WERI-Rb-1 (cell line): ENCODE measurements at places on chromosomes 16 and 17.

GRCh38 chr17:55038291-55038690 lies 69.7 kb downstream of the STXBP4 start:
- no peak for DNase-seq

GRCh38 chr16:8958344-8959167 lies 5.2 kb downstream of the USP7 start:
- DNase-seq = no peak

GRCh38 chr16:56886826-56887225 lies 21.8 kb downstream of the SLC12A3 start:
- no peak for DNase-seq

- DNase-seq = no peak
Measured at GRCh38 chr16:81432937-81433557, 11.6 kb upstream of the CMIP start.

DNA sequence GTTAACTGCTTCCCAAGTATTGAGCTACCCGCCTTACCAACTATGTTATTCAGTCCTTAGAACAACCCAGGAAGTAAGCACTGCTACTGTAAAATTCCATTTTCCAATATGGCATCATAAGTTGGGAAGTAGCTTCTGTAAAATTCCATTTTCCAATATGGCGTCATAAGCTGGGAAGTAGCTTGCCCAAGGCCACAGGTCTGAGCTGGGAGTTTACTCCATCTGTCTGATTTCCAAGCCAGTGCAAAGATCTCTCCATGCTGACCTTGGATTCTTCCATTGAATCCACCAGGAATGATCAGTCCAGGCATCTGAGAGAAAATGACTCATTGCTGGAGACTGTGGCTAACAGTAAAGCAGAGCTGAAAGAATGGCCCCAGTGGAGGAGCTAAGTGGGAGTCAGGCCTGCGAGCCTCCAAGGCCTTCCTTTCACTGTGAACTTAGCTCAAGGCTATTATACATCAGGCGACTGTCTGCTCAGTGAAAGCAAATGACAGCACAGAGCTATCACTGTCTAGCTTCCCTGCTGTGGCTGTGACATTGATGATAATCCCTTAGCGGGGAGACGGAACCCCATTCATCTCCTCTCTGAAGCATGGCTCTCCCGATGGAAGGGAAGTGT lies 430.4 kb downstream of the HAPSTR1 start:
- peak; percentile 33 for DNase-seq

GRCh38 chr16:74771656-74772315 lies 2.8 kb downstream of the FA2H start:
- no peak for DNase-seq

GRCh38 chr17:7431231-7431630 lies 2.6 kb downstream of the SPEM3 start:
- DNase-seq = no peak

DNA sequence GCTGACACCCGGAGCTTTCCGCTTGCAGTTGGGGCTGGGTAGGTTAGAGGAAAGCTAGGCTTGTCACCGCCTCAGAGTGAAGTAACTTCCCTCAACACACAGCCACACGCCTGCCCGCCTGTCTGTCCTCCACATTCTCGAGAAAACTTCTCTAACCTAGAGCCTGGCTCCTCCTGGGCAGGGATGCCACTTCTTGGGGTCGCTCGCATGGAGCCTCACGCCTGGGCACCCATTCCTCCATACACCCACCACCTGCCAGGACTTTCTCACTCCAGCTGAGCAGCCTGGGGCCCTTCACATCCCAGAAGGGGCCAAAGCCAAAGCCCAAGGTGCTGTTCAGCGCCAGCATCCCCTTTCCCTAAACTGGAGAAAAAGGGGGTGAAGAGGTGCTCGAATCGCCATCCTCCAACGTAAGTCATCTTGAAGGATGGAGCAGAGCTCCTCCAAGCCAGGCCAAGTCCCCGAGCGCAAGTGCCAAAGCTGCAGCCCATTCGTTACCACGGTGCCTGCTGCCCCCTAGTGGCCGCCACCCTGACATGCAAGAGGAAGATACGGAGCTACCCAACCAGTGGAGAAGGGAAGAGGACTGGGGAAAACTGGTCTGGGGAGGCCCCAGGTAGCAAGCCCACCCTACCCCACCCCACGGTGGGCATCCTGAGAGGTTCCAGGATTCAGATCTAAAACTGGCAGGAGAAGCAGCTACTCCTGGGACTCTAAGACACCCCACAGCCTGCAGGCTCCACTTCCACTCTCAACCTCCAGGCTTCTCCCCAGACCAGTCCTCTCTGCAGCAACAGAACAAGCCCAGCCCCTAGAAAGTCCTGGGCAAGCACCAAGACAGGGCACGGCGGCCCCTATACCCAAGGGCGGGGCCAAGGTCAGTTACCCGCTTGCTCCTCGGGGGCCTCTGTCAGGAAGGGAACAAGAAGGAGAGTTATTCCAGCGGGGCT lies 63.1 kb downstream of the MYO18A start:
- peak; percentile 85 for DNase-seq

DNA sequence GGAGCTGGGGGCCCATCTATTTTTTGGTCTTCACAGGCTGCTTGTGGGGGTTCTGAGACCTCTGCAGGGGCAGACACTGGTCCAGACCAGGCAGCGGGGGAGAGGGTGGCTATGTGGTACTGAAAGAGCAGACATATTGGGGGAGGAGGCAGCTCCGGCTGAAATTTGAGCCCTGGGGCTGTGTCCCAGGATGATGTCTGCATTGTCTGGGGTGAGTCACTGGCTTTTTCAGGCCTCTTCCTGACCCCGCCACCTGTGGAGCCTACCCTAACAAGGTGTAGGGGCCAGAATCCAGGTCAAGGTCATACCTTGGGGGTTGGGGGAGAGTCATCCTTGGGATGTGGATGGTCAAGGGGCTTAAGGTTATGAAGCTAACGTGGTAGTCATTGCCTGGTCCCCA lies 2.4 kb downstream of the CORO6 start:
- no peak for DNase-seq

DNA sequence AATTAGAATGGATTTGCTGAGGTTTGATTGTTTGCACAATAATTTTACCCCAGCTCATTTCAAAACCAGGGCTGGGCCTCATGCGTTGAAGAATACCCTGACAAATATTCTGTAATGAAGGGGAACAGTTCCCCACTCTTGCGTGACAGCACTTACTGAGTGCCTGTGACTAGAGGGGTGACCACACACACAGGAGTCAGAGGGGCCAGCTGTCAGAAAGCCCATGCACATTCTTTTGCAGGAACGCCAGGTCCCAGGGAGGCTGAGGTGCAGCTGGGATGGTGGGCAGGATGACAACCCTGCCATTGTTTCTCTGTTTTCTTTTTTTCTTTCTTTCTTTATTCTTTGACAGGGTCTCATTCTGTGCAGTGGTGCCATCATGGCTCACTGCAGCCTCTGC lies 44.6 kb downstream of the SMPD3 start:
- no peak for DNase-seq

DNA sequence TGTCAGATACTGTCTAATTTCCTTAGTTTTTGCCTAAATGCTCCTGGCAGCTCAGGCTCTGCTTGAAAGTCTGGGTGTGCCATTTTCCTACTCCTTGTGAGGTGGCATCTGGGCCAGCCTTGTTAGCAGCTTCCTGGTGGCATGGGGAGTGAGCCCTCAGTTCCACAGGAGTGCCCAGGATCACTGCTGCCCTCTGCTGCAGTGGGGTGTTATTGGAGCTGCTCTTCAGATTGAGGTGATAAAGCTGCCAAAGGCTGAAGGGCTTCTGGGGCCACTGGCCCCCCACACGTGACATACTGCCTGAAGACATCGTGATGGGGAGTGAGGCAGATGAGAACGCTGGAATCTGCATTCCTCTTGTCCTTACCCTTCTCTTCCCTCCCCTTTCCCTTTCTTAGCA lies 27.4 kb downstream of the CEP95 start:
- DNase-seq = peak; percentile 23

- DNase-seq = no peak
Measured at GRCh38 chr16:1309888-1310831, 724 bp downstream of the UBE2I start.

GRCh38 chr17:42518755-42519545 lies 17.1 kb upstream of the NAGLU start:
- peak; percentile 83 for DNase-seq

DNA sequence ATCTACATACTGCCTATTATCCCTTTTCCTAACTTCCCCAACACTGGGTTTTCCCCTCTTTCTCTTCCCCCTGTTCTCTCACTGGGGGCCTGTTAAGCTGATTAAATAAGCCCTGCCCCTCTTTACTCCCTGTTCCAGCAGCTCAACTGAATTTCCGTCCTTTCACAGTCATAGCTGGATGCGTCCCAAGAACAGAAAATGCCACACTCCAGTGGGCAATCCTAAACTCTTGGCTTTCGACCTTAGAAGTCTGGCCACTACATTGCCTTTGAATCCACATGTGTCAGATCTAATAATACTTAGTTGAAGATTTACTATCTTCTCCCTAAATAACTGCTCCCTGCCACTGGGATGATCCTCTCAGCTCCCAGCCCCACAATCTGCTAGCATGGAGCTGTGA lies 34.5 kb downstream of the KCNJ16 start:
- DNase-seq = peak; percentile 95

DNA sequence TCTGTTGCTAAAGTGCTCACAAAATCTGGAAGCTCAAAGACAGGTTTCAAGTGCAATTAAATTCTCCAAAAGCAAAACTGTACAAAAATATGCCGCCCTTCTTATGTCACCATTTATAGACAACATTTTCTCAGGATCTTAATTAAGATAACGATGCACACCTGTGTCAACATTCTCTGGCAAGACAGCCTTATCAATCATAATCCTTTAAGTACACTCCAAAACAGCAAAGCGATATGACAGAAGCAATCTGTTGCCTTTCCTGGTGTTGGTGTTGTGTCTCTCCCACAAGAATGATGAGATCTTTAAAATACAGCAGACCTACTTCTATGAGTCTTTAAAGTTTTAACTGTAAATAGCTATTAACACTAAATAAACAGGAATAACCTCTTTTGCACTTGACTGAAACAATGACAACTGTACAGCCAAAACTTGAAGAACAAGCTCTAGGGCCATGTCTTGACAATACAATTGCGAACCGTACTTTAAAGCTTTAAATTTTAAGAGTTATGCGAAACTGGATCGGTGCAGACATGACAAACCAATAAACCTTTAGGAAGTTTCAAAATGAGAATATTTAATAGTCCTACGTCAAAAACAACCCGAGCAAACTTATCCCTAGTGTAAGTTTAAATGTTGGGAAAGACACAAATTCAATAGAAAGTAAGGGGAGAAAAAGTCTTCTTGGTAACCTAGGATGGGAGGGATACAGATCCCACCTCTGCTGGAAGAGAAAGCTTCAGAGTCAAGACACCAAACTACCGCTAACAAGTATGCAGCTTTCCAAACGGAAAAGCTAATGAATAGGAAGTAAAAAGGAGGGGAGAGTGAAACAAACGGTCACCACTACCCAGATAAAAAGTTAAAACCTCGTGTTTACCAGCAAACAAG lies 3.3 kb upstream of the IRX5 start:
- no peak for DNase-seq
